ENCODE measurements at places on chromosomes 4 and X.
A peak's percentile ranks its signal among the peaks of the same experiment; 100 is the strongest.

DNA sequence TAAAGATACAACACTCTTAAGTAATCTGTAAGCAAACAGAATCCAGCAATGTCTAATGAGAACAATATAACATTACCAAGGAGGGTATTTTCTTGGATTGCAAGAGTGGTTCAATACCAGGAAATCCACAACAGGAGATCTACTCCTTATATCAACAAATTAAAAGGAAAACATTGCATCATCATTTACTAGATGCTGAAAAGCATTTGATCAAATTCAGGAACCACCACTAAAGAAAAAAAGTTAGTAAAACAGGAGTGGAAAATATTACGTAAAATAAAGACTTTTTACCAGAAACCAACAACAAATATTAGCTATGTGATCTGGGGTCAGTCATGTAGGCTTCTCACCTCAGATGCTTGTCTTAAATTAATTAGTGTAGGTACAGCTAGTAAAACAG lies 66.8 kb upstream of the MAB21L2 start:
- DNase-seq = no peak

DNA sequence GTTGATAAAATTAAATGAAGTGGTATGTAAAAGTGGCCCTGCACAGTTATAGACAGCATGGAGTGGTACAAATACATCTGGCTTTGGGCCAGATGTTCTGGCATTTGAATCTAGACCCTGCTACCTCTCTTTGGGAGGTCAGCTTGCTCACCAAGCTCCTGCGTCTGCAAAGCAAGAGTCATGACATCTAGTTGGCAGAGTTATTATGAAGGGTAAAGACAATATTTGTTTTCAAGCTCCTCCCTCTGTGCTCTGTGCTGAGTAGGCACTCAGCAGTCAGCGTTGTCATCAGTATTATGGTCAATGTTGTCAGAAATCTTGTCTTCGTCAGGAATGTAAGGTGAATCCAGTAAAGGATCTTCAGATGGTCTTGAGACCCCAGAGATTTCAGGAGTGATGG lies 55.8 kb downstream of the CCNI start:
- DNase-seq = no peak

DNA sequence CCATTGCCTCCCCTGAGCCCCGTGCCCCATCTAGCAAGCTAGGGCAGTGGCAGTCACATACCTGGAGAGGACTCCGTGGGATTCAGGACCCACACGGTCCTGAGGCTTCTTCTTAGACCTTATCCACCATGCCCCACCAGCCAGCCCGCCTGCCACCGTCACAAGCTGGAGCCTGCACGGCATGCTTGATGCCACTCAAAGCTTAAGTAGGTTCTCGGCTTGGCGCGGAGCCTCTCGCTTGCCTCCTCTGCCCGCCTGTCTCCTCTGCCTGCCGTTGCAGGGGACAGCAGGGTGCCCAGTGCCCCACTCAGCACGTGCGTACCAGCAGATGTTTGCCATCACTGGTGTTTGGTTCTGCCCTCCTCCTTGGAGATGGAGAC lies 14.1 kb downstream of the PSAPL1 start:
- no peak for DNase-seq

- peak; percentile 15 for DNase-seq
These were observed 668 bp upstream of the TAPT1 start for GRCh38 chr4:16226816-16227461.

GRCh38 chr4:98930311-98930865 lies 1.5 kb upstream of the EIF4E start:
- no peak for DNase-seq

DNA sequence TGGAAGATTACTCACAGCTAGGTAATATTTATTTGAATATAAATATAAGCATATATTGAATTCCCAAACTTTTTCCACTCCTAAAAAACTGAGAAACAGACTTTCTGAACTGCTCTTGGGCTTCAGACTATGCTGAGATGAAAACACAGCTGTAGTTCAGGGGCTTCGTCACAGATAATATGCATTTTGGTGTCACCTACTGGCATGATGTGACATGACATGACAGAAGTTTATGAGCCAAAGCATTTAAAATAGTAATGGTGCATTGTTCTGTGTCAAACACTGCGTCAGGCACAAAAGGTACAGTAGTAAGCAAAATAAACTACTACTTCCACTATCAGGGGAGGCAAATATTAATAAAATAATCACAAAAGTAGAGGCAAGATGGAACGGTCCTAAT lies 171.3 kb downstream of the BTC start:
- DNase-seq = no peak

DNA sequence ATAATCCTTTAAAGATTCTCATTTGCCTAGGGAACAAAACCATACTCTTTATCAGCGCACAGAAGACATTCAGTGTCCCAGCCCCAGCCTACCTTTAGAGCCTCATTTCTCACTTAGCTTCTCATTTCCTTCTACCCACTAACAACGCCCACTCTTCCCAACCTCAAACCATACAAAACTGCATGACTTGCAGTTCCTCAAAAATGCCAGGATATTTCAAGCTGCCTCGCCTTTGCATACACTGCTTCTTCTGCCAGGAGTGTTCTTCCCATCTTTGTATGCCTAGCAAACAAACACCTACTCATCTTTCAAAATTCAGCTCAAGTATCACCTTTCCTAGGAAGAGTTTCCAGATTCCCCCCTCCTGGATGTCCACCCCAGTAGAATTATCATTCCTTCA lies 129.9 kb upstream of the ADGRL3 start:
- DNase-seq = no peak

- no peak for DNase-seq
These were observed 247.6 kb downstream of the PAPSS1 start for GRCh38 chr4:107472265-107472948.

DNA sequence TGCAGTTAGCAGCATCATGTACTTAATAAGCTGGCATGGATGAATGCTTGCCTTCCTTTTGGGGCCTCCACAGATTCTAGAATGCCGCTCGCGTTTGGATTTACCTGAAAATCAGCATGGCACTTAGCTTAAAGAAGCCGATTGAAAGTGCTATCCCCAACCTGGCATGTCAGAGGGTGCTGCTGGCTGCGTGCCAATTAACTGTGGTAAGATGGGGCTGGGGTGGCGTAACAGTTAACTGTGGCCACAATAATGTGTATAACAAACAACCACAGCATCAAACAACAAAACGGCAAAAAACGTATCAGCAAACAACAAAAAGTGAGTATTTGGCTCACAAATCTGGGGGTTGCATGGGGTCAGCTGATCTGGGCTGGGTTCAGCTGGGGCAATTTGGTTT lies 70.5 kb downstream of the CBLL2 start:
- DNase-seq = no peak

DNA sequence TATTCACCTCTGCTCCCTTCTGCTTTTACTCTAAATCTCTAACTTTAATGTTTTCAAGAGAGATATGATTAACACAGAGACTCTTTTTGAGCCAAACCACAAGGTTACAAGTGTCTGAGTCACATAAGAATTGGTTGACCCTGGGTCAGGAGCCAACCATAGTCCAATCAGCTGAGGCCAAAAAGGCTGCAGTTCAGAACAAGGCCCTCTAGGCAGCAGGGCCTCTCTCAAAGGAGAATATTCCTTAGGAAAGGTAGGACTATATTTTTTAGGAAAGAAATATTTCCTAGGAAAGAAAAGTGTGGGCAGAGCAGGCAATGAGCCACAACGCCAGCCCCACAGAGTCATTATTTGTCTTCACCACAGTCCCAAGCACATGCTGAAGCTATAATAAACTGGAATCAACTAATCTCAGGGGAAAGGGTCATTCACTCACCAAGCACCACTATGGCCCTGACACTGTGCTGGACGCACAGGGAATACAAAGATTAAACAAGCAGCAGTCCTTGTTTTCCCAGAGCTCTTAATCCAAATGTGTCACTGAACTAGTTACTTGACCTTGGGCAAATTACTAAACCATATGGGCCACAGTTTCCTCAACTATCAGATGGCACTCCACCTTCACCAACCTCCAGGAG lies 2.2 kb downstream of the ATP8A1 start:
- DNase-seq = peak; percentile 21

GRCh38 chr4:72977936-72978485 lies 91.5 kb downstream of the COX18 start:
- DNase-seq = no peak

- DNase-seq = peak; percentile 5
These were observed 547.5 kb downstream of the SMARCA1 start for GRCh38 chrX:128975745-128976144.

GRCh38 chr4:25658357-25658771 lies 2.7 kb downstream of the SLC34A2 start:
- no peak for DNase-seq

GRCh38 chrX:16593801-16594200 lies 56.2 kb upstream of the S100G start:
- DNase-seq = no peak

DNA sequence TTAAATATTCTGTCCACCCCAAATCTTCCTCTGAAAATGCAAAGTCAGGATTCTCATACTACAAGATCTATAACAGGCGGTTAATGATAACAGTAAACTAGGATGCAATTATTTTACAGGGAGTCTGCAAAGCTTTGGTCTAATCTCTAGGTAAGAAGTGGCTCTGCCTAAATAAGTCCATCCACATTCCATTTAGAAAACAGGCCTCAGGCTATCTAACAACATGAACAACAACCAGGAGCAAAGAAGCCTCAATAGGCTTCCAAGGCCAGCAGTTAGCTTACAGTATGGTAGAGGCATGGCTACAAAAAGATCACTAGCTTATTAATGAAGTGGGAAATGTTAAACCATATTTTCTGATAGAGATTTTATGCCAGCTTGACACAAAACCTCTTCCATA lies 6.4 kb downstream of the MAB21L2 start:
- no peak for DNase-seq

DNA sequence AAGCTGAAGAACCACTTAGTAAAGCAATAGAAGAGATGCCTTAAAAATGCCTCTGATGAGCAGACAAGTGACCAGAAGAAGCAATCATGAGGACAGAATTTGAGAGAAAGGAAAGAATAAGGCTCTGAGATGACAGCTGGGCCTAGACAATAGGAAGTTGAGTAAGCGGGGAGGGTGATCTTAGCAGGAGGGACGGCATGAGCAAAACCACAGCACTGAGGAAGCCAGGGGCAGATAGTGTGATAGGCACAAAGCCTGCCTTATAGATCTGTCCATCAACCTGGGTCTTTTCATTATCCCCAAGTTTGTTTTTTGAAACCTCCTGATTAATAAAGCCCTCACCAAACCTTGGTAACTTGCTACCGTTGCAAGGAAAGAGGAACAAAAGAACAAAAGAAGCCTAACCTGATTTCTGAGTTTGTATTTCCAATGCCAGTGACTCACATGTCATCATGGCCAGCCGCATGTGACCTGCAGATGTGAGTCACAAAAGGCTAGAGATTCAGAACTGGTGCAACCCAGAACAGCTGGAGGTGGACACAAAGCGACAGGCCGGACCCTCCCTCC lies 55.7 kb upstream of the PPARGC1A start:
- no peak for DNase-seq

GRCh38 chr4:189081826-189082225 lies 858.8 kb upstream of the FRG1 start:
- no peak for DNase-seq

- DNase-seq = peak; percentile 27
These were observed 32.7 kb upstream of the AMBN start for GRCh38 chr4:70559211-70559830.

GRCh38 chr4:109969087-109969486 lies 56.4 kb downstream of the EGF start:
- no peak for DNase-seq

- DNase-seq = no peak
These were observed 703.5 kb downstream of the FAT4 start for GRCh38 chr4:126018274-126018673.

- no peak for DNase-seq
These were observed 124.6 kb upstream of the ANXA3 start for GRCh38 chr4:78426972-78427371.

- no peak for DNase-seq
These were observed 47.1 kb upstream of the CLNK start for GRCh38 chr4:10731690-10732089.

- DNase-seq = no peak
These were observed 589.9 kb upstream of the GNPDA2 start for GRCh38 chr4:45316257-45316656.

DNA sequence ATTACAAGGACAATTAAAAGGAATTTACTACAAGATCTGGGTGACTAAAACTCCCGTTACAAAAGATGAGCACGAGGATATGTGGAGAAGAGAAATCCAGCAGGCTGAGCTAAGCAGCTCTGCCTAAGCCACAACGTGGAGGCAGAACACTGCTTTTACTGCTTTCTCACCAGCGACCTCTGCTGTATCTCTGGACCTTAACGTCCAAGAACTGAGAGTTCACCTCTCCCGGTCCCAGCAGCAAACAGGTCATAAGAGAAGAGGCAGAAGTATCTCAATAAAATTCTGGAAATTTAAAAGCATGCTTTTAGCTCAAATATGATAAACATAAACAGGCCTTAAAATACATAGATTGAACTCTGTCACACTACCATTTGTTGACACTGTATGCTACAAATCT lies 81.0 kb downstream of the ADGRA3 start:
- no peak for DNase-seq

DNA sequence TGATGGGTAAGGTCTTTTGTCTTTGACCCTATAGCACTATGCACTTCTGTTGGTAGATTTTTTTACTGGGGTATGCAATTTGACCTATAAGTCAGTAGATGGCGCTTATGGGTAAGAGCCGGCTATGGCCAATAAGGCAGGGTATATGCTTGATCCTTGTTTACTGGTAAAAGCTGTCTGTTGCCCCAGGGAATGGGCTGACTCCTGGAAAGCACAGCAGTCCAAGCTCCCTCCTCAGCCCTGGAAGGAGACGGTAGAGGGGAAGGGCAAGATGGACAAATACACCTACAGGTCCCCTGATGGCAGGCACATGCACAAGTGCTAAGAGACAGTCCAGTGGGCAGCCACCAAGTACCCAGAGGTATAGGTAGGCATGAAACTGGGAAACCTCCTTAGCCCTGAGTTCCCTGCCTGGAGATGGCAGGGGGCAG lies 63.7 kb downstream of the ADAMTS3 start:
- DNase-seq = no peak

DNA sequence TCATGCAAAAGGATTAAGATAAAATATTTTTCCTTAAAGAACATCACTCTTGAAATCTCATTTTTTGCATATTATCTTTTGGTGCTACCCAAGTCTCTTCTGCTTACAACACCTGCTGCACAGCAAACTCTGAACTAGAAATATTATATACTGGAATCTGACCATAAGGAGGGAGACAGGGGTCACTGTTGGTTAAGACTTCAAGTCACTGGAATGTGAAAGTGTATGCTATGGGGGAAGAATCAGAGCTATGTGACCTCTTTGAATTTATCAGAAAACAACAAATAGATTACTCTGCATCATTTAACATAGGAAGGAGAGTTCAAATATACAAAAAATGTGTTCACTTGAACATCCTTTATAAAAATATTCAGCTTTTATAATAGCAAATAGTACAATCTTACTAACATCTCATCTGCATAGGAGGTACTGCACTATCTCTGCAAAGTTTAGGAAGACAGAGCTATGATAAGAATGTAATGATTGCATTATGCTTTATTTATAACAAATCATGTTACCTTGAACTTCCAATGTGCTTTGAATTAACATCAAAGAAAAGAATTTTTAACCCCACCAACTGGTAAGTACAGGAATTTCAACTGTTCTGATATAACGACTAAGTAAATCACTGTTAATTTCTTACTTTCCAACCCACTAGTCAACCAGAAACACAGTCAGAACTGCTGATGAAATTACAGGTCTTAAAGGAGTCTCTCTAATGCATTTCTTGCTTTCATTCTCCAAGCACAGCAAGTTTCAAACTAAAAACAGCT lies 69.8 kb downstream of the ZNF827 start:
- no peak for DNase-seq

GRCh38 chr4:3523628-3524221 lies 8.5 kb downstream of the LRPAP1 start:
- DNase-seq = no peak

- DNase-seq = no peak
These were observed 20.6 kb downstream of the CAMK2D start for GRCh38 chr4:113740857-113741379.
